ENCODE measurements at places on chromosomes 13 and 19.

DNA sequence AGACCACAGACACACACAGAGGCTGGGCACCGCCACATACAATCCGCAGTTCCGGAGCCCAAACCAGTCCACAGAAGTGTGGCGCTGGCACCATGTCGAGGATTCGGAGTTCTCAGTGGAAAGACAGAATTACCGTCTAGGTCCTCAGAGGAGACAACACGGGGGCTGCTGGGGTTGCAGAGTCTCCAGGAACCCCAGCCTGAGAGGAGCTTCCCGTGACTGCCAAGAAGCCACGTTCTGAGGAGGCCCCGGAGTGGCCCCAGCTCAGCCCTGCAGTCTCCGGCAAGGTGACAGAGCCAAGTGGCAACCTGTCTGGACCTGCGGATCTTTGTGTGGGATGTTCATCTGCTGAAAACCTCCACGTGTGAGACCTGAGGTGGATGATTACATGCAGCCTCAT, 7.3 kb upstream of the ADPRHL1 start:
- DNase-seq, result no peak

DNA sequence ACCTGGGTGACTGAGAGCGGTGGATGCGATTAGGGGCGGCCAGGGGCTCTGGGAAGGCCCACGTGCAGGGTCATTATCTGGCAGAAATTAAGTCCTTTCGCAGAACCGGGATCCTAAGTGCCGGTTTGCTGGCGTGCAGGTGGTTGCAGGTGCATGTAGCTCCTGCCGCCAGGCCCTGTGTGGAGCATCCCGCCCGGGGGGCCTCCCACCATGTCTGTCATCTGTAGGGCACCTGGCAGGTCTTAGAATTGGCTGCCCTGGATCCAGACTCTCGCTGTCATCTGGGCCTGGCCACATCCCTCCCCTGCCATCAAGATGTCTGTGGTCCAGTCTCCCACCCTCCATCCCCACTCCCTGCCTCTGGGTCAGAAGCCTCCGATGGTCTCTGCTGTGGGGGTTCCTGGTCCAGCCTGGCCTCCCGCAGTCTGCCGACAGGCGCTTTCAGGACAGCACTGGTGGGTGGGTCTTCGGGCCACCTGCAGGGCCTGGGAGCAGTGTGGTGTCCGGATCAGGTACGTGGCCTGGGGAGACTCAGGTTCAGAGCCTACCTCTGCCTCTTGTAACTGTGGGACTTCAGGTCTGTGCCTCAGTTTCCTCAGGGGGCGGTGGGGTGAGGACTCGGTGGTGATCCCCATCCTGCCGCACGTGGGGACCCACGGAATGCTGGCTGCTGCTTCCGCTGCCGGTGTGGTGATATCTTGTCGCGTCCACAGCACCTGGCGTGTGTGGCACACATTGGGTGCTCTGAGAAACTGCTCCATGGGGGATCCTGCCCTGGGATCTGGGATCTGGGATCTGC, 5.4 kb downstream of the GNA11 start:
- DNase-seq, result no peak

GRCh38 chr13:106503730-106504453, 31.6 kb downstream of the EFNB2 start:
- no peak for DNase-seq

DNA sequence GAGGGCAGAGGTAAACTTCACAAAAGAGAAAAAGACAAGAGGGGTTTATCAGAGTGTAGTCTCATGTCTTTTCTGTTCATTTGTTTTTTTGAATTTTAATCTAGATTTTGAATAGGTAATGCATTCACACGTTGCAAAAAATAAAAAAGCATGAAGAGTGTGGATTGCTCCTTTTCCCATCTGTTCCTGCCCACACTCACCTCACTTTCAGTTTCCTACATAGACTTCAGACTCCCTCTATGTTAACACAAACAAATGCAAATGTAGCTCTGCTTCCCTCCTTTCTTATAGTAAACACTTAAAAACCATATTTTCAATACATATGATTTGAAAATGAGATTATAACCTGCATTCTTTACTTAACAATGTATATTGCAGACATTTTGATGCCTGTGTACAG, 20.3 kb downstream of the TNFSF13B start:
- no peak for DNase-seq

DNA sequence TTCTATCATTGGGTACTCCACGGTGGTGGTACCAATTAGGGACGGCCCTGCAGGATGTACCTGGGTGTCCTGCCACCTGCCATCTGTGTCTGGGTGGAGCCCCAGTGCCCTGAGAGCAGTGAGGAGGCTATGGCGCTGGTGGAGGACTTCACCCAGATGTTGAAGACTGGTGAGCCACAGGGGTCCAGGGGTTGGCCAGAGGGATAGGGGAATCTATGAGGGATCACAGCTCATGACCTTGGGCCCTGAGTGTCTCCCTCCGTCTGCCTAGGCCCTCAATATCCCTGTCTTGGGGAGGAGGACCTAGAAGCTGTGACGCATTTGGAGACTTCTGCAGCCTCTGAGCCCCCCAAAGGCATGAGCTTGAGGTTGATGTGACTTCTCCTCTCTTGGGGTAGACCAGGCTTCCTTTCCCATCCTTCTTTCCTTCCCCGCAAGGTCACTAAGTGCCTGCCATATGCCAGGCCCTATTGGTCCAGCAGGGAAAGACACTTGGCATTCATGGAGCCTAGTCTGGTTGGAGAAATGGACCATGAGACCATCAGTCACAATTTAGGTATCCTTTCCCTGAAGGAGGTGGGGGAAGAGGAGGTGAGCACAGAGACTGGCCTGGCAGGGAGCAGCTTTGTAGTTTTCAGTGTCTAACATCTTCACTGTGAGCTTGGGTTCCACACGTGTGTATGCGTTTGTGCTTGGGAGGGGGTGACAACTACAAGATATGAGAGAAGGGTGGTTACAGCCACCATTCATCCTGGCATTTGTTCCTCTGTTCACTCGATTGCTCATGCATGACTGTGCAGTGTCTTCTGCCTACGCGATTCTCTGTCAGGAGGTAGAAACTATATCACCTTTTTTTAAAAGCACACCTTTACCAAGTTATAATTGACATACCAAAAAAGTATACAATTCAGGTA, 5.1 kb upstream of the MZF1 start:
- DNase-seq, result no peak

DNA sequence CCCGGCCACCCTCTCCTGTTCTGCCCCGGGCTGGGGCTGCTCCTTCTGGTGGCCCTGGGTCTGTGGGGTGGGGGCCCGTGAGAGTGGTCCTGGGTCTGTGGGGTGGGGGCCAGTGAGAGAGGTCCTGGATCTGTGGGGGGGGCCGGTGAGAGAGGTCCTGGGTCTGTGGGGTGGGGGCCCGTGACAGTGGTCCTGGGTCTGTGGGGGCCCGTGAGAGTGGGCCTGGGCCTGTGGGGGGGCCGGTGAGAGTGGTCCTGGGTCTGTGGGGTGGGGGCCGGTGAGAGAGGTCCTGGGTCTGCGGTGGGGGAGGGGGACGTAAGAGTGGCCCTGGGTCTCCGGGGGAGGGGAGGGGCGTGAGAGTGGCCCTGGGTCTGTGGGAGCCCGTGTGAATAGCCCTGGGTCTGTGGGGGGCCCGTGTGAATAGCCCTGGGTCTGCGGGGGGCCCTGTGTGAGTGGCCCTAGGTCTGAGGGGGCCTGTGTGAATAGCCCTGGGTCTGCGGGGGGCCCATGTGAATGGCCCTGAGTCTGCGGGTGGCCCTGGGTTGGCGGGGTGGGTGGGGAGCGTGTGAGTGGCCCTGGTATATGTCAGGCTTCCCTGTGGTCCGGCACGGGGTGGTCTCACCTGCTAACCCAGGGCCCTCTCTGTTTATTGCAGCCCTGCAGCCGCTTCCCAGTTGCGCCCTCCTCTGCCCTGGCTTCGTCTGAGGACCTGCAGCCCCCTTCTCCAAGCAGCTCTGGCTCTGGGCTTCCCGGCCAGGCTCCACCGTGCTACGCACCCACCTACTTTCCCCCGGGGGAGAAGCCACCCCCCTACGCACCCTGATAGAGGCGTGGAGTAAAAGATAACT, 52.3 kb downstream of the TMEM255B start:
- no peak for DNase-seq

- DNase-seq, result no peak
Observed at GRCh38 chr13:111437856-111438547, 117.6 kb downstream of the TEX29 start.

DNA sequence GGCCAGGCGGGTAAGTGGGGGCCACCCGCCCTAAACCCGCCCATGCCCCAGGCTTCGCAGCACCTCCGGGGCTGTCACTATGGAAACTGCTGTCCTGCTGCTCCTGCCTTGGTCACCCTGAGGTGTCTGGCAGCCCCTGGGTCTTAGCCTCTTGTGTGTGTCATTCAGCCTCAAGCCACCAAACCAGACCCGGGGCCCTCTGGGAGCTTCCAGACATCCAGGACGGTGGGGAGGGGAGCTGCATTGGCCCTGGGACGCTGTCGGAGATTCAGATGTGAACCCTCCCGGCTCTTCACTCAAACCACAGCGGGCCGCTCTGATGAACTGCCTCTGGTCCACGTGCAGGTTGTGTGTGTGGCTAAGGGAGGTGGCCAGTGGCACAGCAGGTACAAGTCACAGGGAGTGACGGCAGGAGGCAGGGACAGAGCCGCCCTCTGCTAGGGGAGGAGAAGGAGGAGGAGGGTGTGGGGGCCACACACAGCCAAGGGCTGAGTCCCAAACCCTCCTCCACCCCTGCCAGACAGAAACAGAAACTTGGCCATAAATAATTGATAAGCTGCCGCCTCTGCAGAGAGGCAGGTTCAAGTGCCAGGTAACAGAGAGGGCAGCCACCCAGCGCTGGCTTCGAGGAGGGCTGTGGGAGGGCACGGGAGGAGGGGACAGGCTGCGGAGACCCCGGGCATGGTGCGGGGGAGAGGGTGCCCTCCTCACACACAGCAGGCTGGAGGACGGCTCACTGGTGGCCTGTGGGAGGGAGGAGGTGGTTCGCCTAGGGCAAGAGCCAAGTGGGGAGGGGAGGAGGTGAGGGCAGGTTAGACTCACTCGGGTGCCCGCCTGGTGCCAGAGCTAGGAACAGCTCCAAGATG, 8.0 kb downstream of the NANOS3 start:
- no peak for DNase-seq

- no peak for DNase-seq
Observed at GRCh38 chr19:16369664-16370576, 45.3 kb downstream of the KLF2 start.

- no peak for DNase-seq
Observed at GRCh38 chr13:21256351-21256761, 79.9 kb downstream of the MRPL57 start.

GRCh38 chr13:30345426-30346100, 38.2 kb upstream of the KATNAL1 start:
- no peak for DNase-seq

DNA sequence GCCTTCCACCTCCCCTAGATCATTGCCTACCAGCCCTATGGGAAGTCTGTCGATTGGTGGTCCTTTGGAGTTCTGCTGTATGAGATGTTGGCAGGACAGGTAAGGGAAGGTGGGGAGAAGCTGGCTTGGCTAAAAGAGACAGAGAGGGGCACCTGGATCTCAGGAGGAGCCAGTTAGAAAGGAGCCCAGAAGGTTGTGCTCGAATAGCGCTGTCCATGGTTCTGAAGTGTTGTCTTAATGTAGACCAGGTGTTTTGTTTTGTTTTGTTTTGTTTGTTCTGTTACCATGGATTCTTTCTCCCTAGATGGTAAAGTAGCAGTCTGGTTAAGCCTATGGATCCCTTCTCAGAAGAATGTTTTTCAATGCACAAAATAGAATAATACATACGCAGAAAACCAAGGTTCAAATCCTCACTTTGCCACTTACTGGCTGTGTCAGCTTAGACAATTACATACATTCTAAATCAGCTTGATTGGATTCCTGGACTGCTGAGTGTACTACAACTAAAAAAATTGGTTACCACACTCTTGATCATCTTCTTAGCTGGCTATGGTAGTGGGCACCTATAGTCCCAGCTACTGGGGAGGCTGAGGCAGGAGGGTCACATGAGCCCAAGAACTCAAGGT, 5.9 kb upstream of the CACNG7 start:
- no peak for DNase-seq

DNA sequence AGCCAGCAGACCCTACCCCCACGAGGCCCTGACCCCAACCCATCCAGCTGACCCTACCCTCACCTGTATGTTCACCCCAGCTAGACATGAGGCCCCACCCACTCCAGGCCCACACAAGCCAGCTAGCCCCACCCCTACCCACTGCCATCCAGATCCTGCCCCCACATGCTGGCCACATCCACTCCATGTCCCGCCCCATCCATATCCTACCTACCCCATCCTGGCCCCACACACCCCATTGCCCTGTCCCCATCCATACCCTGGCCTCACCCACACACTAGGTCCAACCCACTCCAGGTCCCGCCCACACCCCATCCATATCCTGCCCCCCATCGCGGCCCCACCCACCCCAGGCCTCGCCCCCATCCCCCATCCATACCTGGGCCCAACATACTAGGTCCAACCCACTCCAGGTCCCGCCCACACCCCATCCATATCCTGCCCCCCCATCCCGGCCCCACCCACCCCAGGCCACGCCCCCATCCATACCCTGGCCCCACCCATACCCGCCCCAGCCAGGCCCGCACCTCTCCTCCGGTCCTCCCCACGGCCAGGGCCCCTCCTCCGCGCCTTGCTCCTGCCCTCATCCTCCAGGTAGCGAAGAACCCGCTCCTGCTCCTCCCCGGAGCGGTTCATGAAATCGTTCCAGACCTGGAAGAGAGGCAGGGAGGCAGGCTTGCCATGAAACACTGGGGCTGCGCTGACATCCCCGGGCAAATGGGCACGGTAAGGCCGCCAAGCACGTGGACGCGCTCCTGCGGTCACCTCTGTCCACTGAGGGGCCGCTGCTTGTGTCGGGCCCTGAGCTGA, 7.2 kb downstream of the RNU6-9 start:
- no peak for DNase-seq

DNA sequence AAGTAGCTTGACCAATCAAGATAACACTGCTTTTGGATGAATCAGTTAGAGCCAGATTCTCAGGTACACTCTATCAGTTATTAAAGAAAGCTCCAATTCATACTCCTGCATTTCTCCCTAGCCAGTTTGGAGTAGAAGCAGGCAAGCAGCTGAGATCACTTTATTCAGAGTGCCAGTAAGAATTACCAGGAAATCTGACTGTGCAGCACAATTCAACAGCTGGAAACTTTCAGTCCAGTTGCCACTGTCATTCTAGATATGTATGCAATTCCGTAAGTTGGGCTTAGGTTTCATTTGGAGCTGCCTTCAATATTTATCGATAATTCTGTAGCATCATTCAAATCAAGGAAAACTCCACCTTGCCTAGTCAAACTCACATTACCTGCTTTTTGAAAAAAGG, 2625.6 kb upstream of the PCDH20 start:
- no peak for DNase-seq

DNA sequence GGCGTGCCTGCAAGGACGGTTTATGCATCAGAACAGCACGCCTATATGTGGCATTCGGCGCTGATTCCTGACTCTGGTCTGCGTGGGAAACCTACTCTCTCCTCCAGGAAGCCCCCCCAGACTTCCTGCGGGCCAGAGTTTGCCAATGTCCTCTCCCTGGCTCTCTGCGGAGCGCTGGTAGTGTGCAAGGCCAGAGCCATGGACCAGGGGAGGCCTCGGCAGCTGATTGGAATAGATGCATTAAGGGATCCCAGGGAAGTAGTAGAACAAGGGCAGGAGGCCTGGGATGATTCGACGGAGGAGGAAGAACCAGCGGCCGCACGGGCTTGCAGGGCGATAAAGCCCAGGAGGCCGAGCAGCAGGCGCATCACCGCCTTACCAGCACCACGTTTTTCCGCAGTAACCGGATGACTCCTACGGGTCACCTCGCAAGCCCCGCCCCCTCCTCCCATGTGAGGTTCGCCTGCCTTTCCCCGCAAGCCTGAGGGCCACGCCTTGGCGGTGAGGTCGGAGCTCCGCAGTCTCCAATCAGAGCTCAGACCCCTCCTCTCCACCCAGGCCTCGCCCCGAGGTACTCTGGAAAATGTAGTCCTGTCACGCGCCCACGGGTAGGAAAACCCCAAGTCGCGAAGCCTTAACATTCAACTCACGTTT, 5.0 kb downstream of the CLEC11A start:
- DNase-seq, result peak; percentile 67

All from HL-60 (cell line).